ENCODE measurements at places on chromosomes 3 and 15. TPM values are rescaled to one million over a fixed set of nuclear protein-coding genes. Genes with fewer than 3 reads are reported as not detected.

- no peak overlapping the region for H3K4me3 ChIP-seq
- no peak overlapping the region for H3K27ac ChIP-seq
- H3K27me3 ChIP-seq = peaks cover 25% of the 10 kb centered on the region
Observed at GRCh38 chr3:101270149-101270548, 50.2 kb downstream of the IMPG2 start.

GRCh38 chr15:71646767-71647486 is 163.4 kb upstream of the NR2E3 start:
- H3K36me3 ChIP-seq = no peaks in the 10 kb centered on the region
- H3K4me3 ChIP-seq = no peak overlapping the region
- no peak overlapping the region for H3K27ac ChIP-seq
- DNase-seq = no peak
- no peaks in the 10 kb centered on the region for H3K27me3 ChIP-seq
- peaks cover 3% of the 10 kb centered on the region for H3K4me1 ChIP-seq

GRCh38 chr15:32878869-32879805 is 161.3 kb downstream of the GREM1 start:
- no peak overlapping the region for H3K27ac ChIP-seq
- DNase-seq = no peak
- H3K36me3 ChIP-seq = no peaks in the 10 kb centered on the region
- no peaks in the 10 kb centered on the region for H3K27me3 ChIP-seq

Gene OR5K2
- total RNA-seq = not detected

Gene GOLGA8T
- total RNA-seq = 0.53 TPM

GRCh38 chr3:184196536-184196935 is 10.5 kb downstream of the ABCF3 start:
- no peak for DNase-seq
- H3K27ac ChIP-seq = no peak overlapping the region
- peaks cover 27% of the 10 kb centered on the region for H3K36me3 ChIP-seq
- H3K4me3 ChIP-seq = no peak overlapping the region

Gene MELTF
- total RNA-seq = 8.8 TPM

DNA sequence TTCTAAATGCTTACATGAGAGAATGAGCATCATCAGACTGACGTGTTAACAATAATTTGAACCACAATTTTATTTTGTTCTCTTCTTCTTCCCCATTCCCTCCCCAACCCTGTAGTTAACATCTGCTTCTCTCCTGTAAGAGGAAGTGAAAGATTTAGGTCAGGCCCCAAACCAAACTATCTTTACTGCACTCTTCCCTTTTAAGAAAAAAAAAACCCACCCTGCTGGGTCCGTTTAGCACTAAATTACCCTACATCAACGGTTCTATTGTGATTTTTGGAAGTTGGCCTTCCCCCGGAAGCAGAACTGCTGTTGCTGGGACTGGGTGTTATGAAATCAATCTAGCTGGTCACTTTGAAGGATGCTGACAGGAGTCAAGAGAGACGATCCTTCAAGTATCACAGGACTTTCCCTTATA is 49.4 kb downstream of the NFKBIZ start:
- H3K27me3 ChIP-seq = no peaks in the 10 kb centered on the region
- DNase-seq = no peak
- H3K27ac ChIP-seq = no peak overlapping the region
- no peak overlapping the region for H3K4me3 ChIP-seq
- H3K36me3 ChIP-seq = no peaks in the 10 kb centered on the region

GRCh38 chr3:27805282-27805681 is 83.2 kb upstream of the EOMES start:
- no peaks in the 10 kb centered on the region for H3K36me3 ChIP-seq
- DNase-seq = no peak
- no peak overlapping the region for H3K4me3 ChIP-seq
- no peak overlapping the region for H3K27ac ChIP-seq
- no peaks in the 10 kb centered on the region for H3K4me1 ChIP-seq

Measured in H9 (cell line).